HCEC 1CT (cell line): ENCODE measurements at places on chromosomes 5 and 9.
A peak's percentile ranks its signal among the peaks of the same experiment; 100 is the strongest.

DNA sequence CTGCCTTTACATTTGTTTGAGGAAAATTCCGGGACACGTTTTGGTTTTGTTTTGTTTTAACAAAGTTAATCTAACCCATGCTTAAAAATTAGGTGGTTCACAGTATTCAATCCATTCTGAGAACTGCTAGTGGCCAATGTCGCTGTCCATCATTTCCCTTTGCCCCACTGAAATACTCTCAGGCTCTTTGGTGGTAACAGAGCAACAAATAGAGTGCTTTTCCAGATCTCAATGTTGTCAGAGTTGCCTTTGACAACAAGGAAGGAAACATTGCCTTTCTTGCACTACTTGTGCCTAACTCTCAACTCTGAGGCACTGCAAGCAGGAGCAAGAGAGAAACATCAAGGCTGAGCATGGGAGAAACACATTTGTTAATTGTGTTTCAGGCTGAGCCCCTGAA lies 154.0 kb downstream of the MCTP1 start:
- DNase-seq = no peak

- DNase-seq = peak; percentile 58
Observed at GRCh38 chr9:21317956-21318923, 13.1 kb upstream of the IFNA5 start.

DNA sequence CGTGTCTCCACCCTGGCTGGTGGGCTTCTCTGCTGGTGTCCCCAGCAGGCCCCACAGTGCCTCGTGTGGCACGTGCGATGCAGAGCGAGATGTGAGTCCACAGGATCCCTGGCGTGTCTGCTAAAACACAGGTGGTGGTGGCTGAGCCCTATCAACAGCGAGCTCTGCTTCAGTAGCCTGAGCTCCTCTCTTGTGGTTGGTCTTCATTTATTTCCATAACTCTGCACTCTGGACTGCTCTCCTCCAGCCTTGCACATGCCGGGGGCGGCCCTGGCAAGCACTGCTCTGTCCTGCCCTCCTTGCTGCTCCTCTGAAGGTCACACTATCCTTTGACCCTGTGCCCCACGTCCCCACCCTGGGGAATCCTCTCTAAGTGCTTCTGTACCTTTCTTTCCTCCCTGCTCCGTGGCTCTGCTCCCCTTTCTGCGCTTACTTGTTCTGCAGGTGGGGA lies 59.2 kb downstream of the NSUN2 start:
- DNase-seq = no peak

GRCh38 chr5:170917113-170917512 lies 55.3 kb downstream of the RANBP17 start:
- no peak for DNase-seq

GRCh38 chr9:125829743-125830142 lies 82.6 kb downstream of the PBX3 start:
- peak; percentile 34 for DNase-seq

GRCh38 chr9:136665111-136665703 lies 2.5 kb downstream of the EGFL7 start:
- no peak for DNase-seq
